ENCODE measurements at places on chromosomes 1 and 21.
A peak's percentile ranks its signal among the peaks of the same experiment; 100 is the strongest.

DNA sequence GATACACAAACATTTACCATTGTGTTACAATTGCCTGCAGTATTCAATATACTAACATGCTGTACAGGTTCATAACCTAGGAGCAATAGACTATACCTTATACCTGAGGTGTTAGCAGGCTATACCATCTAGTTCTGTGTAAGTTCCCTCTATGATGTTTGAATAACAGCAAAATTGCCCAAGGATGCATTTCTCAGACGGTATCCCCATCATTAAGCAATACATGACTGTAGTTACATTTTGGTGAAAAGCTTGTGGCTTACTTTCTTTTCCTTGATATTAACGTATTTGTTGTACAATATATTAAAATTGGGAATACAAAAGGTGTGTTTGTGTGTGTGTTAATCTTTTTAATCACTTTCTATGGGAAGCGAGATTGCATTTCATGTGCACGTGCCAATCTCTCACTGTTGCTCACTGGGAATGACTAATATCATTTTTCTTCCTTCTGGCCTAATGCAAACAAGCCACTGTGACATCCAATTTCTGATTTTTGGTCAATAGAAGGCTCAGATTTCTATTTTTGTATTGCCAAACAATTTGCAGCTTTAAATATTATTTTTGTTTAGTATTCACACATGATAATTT lies 36.7 kb upstream of the WLS start:
- no peak for DNase-seq

DNA sequence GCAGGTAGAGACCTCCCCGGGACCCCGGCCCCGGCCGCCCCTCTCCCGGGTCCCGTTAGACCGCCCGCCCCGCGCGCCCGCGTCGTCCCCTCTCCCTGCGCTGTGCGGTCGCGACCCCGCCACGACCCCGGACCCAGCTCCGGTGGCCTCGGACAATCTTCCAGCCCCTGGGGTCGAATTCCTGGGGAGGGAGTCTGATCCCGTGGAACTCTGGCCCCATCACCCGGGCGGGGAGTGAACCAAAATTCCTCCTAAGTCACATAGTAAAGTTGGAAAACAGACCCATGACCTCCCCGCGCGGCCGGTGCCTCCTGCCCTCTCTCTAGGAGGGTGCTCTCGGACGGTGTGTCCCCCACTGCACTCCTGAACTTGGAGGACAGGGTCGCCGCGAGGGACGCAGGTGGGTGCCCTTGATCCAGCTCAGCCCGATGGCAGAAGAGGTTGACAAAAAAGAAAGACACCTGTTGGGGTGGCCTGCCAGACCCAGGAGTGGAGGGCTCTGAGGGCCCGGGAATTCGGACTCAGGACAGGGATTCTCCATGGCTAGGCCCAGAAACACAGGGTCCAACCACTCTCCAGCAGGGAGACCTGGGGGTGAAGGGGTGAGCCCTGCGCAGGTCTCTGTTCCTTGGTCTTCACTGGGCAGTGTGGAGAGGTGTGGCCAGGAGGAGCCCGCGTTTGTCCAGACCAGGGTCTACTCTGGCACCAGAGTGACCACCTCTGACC lies 451 bp downstream of the ADAMTSL4 start:
- DNase-seq = no peak

GRCh38 chr1:72336776-72337175 lies 54.4 kb upstream of the NEGR1 start:
- no peak for DNase-seq

GRCh38 chr1:51032936-51033335 lies 62.9 kb downstream of the CDKN2C start:
- DNase-seq = no peak

- DNase-seq = peak; percentile 90
Observed at GRCh38 chr1:16055613-16056520, 12.3 kb downstream of the CLCNKB start.

DNA sequence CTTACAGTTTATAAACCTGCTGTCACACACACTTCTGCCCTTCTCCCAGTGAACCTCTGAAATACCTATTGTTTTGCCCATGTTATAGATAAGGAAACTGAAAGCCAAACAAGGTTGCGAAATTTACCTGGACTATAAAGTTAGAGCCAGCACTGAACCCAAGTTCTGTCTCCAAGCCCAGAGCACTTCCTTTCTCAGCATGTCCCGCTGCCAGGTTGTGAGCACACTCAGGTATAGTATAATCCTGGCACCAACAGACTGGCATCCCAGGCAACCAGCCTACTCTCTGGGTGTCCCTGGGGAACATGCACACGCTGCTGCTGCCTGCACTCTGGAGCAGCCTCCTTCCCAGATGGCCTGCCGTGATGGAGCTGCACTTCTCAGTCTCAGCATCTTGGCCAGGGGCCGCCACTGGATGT lies 45.1 kb downstream of the PGBD5 start:
- no peak for DNase-seq

DNA sequence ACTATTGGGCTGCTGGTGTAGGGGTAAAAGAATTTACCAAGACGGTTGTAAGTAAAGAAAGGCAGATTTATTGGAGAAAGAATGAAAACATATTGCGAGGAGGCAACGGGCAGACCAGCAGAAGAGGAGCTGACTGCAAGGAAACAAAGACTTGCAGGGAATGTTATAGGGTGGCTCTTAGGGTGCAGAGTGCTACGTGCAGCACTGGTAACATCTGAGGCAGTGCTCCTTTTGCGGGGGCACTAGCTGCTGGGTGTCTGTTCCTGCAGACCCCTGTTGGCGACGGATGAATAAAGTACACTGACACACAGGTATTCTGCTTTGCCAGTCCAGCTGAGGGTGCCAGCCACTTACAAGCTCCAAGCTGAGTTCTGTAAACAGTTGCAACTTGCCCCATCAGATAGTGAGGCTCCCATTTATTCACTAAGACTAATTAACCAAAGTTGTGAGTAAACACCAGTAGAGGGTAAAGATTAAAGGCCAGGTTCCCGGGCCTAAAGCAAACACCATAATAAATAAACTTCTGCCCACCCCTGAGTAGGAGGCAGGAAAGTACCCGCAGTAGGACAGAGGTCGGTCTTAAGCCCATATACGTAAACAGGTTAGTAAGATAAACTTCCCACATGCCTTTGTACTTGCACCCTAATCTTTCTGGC lies 140.2 kb upstream of the KCNK1 start:
- no peak for DNase-seq

DNA sequence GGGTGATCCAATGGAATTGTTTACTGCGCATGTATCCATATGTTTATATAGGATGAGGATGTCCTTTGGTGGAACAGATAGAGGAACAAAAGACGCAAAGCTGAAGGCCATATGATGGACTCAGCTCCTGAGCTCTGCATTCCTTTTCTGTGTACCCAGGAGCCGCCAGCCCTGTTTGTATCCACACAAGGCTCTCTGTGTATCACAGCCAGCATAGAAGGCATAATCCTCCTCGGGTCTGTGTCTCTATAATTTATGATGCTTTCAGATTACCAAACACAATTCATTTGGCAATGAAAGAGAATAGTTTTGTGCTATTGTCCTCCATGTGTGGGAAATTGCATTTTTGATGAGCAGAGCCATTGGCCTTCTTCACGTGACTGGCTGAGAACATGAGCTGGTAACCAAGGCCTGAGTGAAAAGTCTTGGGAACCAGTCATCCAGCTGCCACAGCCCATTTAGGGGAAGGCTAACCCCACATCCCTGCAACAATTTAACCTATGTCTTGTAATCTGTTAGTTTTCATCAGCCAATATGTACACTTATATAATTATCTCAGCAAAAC lies 119.2 kb downstream of the PBX1 start:
- DNase-seq = no peak

DNA sequence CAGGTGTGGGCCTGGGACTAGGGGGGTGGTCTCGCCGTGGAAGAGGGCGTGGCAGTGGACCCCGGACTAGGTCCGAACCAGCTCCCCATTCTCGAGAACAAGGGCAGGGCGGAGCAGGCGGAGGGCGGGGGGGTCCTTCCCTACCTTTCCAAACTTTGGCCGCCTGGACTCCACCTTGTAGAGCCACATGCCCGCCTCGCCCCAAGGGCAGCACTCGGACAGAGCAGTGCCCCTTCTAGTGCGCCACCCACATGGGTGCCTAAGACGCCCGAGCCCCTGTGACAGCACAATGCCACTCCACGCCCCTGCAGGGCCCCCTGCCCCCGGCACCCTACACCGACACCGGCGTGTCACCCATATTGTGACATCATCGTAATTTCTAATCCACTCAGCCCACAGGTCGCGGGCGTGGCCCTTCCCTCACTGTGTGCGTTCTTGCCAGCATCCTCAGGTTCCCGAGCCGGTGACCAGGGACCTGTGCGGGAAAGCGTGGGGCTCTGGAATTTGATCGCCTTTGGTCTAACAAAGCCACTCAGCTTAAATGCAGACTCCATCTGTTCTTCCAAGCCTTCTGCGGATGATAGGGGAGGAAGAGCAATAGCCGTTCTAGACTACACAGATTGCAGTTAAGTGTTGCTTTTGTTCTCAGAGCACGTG lies 553 bp upstream of the STMN1 start:
- peak; percentile 36 for DNase-seq

- DNase-seq = peak; percentile 11
Observed at GRCh38 chr1:203117611-203118575, 9.6 kb upstream of the ADORA1 start.

GRCh38 chr1:110062612-110063011 lies 7.9 kb downstream of the ALX3 start:
- no peak for DNase-seq

DNA sequence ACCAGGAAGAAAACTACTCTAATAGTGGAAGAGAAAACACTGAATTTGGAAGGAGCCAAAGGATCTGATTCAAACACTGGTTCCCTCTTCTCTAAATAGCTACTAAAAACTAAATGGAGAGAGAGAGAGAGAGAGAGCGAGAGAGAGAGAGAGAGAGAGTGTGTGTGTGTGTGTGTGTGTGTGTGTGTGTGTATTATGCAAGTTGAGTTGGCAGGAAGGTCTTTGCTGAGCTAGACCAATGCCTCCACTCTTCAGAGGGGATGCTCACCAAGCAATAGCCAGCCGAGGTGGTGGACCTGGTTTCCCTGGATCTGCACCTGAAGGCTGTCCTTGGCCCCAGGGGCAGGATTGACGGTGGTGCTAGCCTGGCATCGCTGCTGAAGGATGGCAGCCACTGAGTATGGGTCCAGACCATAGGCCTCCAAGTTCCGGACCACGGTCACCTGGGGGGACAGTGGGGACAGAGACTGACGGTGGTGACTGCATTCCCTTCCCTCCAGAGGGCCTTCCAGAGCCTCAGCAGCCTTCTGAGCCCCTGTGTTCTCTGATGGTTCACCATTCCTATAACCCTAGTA lies 18.8 kb downstream of the EIF2D start:
- no peak for DNase-seq

DNA sequence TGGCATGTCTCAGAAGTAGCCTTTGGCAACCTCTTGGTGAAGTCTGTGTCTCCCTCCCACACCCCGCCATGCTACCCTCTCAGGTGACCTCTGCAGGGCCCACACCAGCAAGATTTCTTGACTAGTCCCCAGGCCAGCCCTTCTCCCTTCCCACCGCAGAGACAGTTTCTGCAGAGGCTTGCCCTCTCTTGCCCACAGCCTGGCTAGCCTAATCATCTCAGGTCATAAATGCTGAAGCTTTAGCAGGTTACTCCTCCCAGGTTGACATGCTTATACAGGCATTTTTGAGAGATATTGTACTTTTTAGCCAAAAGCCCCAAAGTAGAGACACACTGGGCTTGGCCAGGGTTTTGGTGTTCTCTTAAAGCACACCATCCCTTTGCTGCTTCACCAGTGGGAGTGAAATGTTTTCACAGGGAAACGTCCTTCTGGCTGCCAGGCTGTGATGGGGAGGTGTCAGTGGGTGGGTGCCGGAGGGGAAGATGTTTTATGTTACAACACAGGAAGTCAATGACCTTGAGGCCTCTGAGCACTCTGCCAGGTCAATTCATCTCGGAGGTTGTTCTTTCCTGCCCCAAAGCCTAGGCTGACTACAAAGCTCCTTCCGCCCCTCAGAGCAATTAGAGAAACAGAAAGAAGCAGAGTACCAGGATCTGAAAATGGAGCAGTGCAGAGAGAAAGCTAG lies 58.5 kb downstream of the STYXL2 start:
- DNase-seq = no peak

- peak; percentile 33 for DNase-seq
Observed at GRCh38 chr1:167121375-167122120, 27.7 kb downstream of the STYXL2 start.

DNA sequence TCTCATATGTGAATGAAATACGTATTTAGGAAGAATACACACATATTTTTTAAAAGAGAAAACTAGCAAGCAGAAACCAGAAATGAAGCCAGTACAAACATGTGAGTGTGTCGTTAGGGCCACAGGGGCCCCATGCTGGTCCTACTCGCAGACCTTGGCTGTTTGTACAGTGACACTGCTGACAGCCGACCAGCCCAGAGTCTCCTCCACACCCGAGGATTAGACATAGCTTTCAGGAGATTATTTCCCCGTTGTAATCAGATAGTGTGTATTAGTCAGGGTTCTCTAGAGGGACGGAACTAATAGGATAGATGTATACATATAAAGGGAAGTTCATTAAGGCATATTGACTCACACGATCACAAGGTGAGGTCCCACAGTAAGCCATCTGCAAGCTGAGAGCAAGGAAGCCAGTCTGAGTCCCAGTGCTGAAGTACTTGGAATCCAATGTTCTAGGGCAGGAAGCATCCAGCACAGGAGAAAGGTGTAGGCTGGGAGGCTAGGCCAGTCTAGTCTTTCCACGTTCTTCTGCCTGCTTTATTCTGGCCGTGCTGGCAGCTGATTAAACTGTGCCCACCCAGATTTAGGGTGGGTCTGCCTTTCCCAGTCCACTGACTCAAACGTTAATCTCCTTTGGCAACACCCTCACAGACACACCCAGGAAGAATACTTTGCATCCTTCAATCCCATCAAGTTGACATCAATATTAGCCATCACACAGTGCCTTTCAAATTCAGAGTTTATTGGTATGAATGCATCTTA lies 51.2 kb downstream of the DIP2A start:
- no peak for DNase-seq

DNA sequence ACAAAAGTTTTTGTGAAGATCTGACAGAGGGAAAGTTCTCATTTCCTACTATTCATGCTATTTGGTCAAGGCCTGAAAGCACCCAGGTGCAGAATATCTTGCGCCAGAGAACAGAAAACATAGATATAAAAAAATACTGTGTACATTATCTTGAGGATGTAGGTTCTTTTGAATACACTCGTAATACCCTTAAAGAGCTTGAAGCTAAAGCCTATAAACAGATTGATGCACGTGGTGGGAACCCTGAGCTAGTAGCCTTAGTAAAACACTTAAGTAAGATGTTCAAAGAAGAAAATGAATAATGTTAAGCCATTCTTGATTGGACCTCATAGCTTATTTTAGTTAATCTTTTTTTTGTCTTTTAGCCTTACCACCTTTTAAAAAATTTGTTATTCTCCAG lies 14.1 kb downstream of the GGPS1 start:
- DNase-seq = no peak

DNA sequence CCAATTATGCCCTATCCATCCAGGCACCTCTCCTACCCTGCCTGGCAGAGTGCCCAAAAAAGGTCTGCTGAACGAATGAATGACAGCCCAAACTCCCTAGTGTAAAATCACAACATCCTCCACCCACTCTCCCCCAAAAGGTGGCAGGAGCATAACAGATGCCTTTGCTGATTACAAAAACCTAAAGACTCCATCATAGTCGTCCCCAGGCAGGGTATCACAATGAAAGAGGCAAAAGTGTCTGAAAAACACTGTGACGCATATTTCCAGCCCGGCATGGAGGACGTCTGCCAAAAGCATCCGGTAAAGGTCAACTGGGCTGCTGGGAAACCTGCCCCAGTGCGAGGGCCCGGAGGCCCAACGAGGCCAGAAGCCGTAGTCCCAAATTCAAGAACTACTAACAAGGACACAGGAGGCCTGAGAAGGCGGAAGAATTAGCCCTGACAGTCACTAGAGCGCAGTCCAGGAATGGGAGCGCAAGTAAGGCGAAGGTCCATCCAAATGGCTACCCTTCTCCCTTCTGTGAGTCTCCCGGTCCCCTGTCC lies 576 bp downstream of the SMIM12 start:
- peak; percentile 26 for DNase-seq

Measured in stimulated activated CD4-positive, alpha-beta T cell treated with anti-CD3 and anti-CD28 coated beads, Interleukin-4, amount 100 ng/mL, for 1 hour (primary cell).